Effector memory CD8-positive, alpha-beta T cell (primary cell): ENCODE measurements at places on chromosomes 5 and 9.

DNA sequence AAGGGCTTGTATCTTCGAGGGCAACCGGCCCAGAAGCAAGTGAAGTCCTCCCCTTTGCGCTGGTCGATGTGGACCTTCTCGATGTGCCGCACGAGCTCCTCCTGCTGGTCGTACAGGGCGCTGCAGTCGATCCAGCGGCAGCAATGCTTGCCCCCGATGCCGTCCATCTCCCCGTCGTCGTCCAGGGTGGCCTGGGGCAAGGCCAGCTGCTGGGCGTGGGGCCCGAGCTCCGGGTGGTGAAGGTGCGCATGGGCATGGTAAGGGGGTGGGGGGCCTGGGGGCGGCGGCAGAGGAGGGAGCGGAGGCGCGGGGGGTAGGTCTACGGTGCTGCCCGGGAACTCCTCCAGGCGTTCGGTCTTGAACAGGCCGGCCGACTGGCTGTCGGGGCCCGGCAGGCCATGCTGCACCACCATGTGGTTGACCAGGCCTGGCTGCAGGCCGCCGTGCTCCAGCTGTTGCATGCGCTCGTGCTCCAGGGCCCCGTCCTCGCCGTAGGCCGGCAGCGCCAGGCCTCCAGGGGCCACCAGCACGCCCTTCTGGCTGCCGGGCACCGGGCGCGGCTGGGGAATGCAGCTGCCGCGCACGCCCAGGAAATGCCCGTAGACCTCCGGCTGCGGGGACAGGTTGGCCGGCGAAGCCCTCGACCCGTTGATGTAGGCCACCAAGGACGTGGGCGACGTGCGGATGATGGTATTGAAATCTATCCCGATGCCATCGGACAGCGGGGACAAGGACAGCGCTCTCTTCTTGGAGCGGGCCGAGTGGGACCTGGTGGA lies 181.8 kb downstream of the GLIS3 start:
- peak; percentile 38 for DNase-seq

DNA sequence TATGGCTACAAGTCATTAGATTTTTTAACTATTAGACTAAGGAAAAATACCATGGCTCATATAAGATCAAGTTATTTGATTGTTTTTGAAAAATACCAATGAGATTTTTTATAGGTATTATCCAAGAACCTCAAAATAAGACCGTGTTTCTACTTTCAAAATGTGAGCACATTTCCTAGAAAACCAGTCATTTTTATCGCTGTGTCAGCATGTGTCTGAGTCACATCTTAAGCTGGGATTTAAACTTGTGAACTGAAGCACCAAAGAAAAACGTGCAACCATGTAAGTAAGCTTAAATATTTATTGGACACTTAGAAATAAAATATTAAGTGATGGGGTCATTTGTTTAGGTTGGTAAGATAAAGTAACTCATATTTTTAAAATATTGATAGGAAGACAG lies 1676.0 kb upstream of the NUDT12 start:
- no peak for DNase-seq

- DNase-seq = no peak
Observed at GRCh38 chr9:22433691-22434090, 12.9 kb upstream of the DMRTA1 start.

DNA sequence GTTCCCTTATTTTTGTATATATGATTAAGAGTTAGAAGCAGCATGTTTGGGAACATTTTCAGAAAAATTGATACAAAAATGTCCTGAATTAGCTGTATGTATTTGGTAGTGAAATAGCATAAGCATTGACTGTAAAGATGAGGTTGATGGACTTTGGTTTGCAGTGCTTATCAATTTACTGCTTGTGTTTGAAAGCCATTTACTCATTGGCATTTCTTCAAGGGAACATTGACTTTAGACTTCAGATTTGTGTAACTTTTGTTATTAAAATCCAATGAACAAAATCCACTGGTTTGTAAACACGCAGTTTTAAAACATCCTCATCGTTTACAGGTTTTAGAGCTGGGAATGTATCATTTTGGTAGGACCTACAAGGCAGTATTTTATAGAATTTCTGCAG lies 61.3 kb downstream of the KDM4C start:
- DNase-seq = no peak

- DNase-seq = no peak
Observed at GRCh38 chr5:125277494-125278154, 531.2 kb upstream of the ZNF608 start.

DNA sequence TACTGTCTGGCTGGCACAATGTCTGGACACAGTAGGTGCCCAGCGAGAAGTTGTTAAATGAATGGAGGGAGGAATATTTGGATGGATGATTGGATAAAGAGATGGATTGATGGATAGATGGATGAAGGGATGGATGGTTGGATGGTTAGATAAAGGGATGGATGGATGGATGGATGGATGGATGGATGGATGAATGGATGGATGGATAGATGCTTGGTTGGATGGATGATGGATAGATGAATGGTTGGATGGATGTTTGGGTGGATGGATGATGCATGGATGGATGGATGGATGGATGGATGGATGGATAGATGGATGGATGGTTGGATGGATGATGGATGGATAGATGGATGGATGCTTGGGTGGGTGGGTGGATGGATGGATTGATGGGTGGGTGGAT lies 90.4 kb downstream of the UBE2QL1 start:
- DNase-seq = no peak

GRCh38 chr5:149421372-149421685 lies 42.2 kb upstream of the IL17B start:
- DNase-seq = no peak

DNA sequence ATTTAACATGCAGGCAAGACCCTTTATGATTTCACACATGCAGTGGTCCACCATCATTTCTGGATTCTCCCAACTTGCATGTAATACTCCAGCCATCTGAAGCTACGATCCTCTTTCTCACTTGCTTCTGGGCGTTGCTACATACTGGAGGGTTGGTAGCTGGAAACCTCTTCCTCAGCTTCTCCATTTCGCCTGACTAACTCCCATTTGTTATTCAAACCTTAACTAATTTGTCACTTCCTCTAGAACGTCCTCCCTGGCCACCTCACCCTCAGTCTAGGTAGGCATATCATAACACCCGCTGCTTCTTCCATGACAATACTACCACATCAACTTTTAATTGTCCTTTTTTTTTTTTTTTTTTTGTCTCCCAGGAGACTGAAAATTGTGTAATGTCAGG lies 72.6 kb upstream of the EQTN start:
- no peak for DNase-seq

DNA sequence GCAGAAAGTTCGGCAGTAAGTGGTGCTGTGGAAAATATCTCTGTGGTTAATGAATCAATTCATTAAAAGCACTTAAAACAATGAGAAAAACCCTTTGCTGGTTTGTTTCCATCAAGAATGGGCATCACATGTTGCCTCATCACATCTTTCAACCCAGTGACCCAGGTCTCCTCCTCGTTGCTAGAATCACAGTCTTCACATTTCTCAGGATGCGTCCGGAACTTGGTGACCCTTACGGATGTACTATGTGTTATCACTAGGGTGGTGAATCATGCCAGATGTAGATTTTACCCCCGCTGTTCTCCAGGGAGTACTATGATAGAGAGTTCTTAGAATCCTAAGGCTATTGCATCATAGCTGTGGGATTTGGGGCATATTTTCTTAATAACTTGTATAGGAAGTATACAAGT lies 217.9 kb upstream of the KLF4 start:
- DNase-seq = no peak

DNA sequence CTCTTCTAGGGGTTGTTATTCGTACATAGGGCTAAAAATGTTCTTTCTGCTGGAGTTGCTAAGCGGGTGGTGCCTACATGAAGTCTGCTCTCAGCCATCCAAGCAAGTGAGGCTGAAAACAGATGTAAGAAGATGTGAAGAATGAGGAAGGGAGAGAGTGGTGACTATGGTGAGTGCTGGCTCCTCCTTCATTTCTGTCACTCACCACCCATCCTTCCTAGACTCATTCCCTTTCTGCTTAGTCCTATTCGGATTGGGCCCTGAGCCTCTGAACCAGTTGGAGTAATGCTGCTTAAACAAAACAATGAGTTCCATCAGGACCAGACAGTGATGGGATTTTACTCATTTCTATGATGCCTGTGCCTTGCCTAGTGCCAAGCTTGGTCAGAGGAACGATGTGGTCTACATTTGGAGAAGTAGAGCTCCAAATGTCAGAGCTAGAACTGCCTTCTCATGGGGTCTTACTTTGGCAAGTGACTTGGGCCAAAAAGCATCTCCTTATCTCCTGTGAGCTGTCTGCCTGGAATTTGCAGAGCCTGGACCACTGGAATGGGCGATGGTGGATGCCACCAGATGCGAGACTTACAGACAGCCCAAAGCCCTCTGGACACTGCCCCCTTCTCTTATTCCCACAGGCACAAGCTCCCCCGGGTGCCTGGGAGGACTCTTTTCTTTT lies 192.9 kb downstream of the FBXL7 start:
- DNase-seq = no peak

DNA sequence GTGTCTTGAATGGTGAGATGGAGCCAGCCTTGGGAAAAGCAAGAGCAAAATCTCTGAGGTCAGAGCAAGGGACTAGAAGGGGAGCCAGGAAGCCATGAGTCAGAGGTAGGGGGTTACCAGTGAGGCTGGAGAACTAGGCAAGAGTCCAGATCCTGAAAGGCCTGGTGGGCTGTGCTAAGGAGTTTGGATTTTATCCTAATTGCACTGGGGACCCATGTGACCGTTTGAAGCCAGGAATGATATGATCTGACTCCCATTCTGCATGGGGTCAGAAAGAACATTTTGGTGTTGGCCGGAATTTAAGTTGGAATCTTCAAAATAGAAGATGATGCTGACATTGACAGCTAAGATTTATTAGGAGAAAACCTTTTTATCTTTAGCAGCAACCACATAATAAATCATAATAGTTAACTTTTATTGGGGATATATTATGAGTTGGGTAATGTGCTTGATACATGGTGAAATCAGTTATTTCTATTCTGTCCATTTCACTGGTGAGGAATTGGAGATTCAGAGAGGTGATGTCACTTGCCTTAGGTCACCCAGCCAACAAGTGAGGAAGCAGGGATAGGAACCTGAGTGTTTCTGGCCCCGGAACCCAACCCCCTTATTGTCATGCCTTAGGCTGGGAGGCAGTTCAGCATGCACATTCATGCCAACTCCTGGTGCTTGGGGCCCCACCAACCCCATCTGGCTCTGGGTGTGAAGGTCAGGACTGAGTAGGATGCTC lies 61.5 kb upstream of the RARS1 start:
- DNase-seq = no peak

DNA sequence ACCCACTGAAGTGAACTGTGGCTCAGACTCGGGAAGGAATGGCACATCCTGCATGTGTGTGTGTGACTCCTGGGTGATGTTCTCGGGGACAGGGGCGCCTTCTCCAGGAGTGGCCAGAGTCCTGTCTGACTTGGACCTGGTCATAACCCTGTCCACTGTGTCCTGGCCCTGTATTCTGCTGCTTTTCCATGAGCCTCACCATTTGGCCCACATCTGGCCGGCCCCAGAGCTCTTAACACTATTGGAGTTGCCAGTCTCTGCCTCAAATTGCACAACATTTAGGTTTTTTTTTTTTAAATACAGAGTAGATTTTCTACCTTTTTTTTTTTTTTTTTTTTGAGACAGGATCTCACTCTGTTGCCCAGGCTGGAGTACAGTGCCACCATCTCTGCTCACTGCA lies 278.3 kb upstream of the TUT7 start:
- DNase-seq = no peak

GRCh38 chr5:35785601-35786085 lies 71.0 kb upstream of the IL7R start:
- no peak for DNase-seq

DNA sequence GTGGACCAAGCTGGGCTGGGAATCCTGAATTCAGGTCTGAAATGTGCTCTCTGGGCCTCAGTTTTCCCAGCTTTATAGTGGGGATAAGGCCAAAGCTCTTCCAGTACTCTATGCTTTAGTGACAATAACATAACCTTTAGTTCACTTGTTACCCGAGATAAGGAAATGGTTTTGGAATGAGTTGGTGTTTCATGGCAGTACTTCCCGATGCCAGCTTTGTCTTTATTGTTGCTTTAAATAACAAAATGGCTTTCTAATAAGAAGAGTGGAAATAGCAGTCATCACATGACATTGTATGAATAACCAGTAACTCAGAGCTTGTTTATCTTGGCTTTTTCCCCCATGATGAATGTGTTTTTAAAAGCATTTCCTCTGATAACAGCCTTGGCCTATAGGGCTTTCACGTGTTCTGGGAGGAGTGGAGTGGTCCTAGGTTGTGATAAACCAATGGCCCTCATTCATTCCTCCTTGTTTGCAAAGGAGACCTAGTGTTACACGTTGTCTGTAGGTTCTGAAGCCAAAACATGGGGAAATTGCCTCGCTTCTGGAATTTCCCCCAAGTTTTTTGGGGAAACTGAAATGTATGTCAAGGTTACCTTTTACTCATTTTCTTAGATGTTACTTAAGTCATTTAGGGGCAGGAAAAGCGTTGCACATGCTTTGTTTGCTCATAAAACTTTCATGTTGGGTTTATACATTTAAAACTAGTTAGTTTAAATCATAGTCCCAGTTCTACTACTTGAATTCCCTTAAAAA lies 53.7 kb downstream of the ZNF618 start:
- no peak for DNase-seq

DNA sequence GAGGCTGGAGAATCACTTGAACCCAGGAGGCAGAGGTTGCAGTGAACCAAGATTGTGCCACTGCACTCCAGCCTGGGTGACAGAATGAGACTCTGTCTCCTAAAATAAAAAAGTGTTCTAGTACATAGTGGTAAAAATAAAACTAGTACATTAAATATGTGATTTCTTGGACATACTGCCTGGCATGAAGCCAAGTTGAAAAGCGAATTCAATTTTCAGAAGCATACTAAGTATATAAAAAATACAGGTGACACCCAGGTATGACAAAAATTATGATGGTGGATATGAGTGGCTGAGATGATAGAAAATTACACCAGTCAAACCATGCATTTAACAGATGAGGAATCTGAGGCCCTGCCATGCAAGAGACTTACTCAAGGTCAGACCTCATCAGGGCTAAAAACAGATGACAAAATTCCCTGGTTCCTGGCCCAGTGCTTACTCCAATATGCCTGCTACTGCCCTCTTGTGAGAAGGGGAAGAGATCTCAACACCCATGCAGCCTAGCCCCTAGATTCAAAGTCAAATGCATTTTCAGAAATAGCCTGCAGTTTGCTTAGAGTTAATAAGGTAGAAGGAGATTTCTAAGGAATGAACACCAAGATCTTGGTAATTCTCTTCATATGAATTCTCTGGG lies 46.6 kb upstream of the GNPDA1 start:
- no peak for DNase-seq

DNA sequence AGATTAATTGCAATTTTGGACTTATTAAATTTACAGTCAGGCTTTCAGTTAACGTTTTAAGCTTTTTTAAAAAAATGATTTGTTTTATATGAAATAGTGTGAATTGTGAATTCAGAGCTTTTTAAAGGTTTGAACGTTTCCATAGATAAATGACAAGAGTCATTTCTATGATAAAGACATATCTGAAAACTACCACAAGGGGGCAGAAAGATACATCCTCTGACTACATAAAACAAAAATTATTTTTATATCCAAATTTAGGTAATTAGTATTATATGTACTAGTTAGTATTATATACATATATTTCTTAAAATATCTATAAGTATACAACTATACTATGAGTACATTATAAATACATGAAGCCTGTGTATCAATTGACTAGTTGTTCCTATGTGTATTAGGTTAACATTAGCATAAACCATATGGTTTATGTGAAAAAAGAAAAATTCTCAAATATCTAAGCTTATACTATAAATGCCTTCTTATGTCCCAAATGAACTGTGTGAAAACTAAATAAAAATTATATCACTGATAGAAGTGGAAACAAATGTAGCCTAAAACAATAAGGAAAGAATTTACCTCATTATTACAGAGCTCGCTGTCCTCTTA lies 155.2 kb downstream of the MEF2C start:
- no peak for DNase-seq
